Aorta (tissue), 5 donors: ENCODE measurements at places on chromosomes 1 and 21.

DNA sequence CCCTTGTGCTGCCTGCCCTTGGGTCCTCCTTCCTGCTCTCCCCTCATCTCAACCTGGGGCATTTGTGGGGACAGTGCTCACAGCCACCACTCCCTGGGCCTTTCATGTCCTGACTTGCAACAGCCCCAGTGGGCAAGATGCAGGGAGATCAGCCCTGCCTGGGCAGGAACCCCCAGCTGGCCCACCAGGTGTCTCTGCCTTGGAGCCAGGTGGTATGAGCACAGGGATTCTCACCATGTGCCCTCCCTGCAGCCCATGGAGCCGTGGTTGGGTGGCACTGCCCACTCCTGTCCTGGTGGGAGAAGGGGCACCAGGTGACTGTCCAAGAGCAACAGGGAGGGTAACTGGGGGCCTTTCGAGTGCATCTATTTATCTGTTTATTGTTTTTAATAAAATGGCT is 100.4 kb downstream of the AJAP1 start:
- DNase-seq, result no peak

- DNase-seq, result peak; percentile 78
These were observed 92.1 kb downstream of the NIBAN1 start for GRCh38 chr1:184881941-184882913.

GRCh38 chr1:29488794-29489311 is 252.5 kb downstream of the PTPRU start:
- DNase-seq, result no peak

- no peak for DNase-seq
These were observed 35.7 kb downstream of the CTNNBIP1 start for GRCh38 chr1:9874412-9874811.

GRCh38 chr1:115791816-115792215 is 23.3 kb upstream of the CASQ2 start:
- no peak for DNase-seq

GRCh38 chr1:10475510-10475909 is 760 bp downstream of the PEX14 start:
- DNase-seq, result no peak

DNA sequence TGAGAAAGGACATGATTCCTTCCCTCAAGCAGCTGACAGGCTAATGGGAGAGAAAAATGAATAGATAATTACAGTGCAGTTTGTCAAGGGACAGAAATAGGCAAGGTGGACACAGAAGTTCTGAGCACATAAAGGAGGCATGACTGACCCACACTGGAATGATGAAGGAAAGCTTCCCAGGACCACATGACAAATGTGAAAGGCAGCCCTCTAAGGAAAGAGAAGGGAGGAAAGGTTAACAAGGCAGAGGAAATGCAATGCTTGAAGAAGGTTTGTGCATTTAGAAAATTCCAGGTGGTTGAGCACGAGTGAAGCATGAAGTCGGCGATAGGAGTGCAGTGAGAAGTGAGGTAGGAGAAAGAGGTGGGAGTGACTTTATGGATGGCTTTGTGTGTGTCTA is 37.4 kb downstream of the LAMC2 start:
- DNase-seq, result no peak

- no peak for DNase-seq
These were observed 124.1 kb upstream of the PAPPA2 start for GRCh38 chr1:176338877-176339276.

- DNase-seq, result no peak
These were observed 29.6 kb upstream of the CCN1 start for GRCh38 chr1:85550784-85551516.

DNA sequence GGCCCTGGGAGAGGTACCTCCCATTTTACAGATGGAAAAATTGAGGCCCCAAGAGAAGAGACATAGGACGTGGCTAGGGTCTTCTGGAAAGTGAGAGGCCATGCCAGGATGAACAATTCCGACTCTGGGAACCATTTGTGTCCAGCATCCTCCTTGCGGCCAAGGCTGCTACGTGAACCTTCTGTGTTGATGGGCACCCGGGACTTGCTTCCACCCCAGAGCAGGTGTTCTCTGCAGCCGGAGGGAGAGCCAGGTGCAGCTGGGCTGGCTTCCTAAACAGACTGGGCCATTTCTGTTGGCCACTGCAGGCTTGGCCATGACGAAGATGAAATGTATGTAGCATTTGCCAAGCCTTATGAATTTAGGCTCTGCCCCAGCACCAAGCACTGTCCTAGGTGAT is 118.9 kb downstream of the PRDM2 start:
- no peak for DNase-seq

DNA sequence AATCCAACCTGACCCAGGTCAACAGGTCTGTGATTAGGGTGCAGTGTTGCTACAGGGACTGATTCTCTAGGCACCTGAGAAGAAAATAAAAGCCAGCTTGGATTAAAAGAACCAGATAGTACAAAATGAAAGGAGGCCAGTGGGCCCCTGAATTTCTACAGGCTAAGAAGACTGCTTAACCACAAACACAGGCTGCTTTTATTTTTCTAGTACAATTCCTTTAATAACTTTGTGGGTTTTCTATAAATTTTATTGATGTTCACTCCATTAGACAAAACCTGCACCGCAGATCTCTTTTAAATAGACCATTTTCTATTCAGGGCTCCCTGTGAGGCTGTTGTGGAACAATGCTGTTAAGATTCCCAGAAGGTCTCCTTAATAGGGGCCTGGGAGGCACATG is 9.7 kb upstream of the PRMT2 start:
- DNase-seq, result no peak

GRCh38 chr1:90210633-90211491 is 216.0 kb downstream of the ZNF326 start:
- DNase-seq, result no peak

DNA sequence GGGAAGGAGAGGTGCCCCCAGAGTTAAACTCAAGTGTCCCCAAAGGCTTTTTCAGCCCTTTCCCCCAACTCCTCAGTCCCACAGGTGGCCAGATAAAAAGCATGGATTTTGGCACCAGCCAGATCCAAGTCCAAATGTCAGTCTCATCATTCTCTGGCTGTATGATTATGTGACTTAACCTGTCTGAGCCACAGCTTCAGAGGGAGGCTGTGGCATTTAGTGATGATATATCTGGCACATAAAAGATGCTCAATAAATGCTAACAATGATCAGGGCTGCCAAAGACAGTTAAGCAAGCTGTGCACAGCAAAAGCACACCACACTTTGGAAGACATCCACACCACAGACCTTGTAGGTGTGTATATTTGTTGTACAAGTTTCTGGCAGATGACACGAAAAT is 5.6 kb upstream of the PADI3 start:
- no peak for DNase-seq

- no peak for DNase-seq
These were observed 219.0 kb upstream of the HOOK1 start for GRCh38 chr1:59595774-59596173.

DNA sequence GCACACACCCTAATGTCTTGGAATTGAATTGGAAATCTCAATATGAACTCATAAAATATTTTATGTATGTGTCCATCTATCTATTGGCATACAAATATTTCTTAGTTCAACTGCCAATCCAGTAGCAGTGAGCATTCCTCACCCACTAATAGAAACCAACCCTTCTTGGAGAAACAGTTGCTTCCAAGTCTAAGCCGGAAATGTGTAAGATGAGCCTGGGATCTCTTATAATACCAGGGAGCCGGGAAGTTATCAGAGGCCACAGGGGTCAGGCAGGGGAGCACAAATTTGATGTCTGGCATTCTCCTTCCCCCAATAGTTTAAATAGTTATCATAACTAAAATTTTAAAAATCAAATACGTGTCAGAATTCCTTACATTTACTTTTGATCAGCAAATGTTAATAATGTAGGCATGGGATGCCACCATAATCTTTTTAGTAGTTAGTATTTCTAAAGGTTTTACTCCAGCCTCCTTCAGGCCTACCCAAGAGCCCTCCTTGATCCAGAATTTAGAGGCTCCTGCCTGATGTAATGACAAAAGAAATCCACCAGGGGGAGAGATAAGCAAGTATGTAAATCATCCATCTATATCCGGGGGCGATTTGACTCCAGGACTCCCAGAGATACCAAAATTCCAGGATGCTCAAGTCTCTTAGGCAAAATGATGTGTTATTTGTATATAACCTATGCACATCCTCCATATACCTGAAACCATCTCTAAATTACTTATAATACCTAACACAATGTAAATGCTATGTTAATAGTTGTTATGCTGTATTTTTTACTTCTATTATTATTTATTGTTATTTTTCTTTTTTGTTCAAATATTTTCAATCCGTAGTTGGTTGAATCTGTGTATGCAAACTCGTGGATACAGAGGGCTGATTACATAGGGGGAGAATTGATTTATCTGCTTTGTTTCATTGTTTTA is 218.7 kb upstream of the COA6 start:
- no peak for DNase-seq

- no peak for DNase-seq
These were observed 289.3 kb downstream of the TTLL7 start for GRCh38 chr1:83709662-83710061.

DNA sequence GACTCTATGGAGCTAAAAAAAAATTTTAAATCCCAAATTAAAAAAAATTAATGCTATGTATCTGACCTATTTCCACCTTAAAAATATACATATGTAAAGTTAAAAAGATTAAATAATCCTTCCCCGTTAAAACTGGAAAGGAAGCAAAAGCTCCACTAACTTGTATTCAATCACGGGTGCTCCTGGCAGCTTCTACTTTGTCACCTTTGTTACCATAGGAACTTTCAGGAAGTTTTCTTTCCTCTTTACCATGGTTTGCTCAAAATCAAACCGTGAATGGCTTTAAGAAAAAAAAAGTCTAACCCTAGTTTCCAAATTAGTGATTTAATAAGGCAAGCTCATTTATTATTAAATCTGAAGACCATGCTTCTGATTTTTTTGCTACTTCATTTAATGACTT is 3.5 kb downstream of the GPATCH2 start:
- DNase-seq, result no peak

- no peak for DNase-seq
These were observed 10.1 kb downstream of the TADA1 start for GRCh38 chr1:166865926-166866325.

- no peak for DNase-seq
These were observed 61.7 kb upstream of the PUM1 start for GRCh38 chr1:31127266-31127665.

GRCh38 chr1:3965693-3966092 is 65.6 kb upstream of the C1orf174 start:
- DNase-seq, result no peak

DNA sequence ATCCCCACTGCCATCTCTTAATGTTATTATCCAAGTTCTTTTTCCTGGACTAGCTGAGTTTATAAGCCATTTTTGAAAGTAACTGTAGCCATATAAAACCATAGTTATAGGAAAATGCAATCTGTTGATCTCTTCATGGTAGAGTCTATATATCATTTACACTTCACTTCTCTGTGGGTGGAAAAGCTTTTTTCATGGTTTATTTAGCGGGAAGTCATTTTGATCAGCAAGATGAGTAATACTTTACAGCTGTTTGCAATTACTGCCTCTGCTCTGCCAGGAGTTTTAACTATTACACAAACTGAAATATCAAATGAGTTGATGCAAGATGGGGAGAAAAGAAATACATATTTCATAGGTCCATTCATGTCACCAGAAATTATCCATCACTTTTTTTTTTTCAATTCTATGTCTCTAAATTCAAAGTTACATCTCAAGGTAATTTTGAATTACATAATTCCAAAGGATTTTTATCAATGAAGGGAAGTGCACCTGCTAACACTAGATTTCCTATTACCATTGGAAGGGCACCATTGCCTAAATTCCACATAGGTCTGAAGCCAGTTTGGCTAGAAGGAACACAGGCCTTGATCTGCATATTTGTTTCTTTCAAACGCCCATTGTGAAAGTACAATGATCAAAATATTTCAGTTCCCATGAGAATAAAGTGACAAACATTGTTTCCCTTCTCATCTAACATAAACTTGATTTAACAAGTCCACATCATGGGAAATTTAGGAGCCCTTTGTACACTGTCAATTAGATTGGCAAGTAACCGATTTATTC is 296.7 kb downstream of the ZNF326 start:
- DNase-seq, result no peak

GRCh38 chr1:78184460-78185072 is 138.8 kb downstream of the GIPC2 start:
- no peak for DNase-seq

- no peak for DNase-seq
These were observed 44.3 kb downstream of the GPATCH2 start for GRCh38 chr1:217586586-217586985.

- peak; percentile 62 for DNase-seq
These were observed 23.6 kb upstream of the KIRREL1 start for GRCh38 chr1:157969697-157970485.

GRCh38 chr1:6923955-6924881 is 139.0 kb downstream of the CAMTA1 start:
- DNase-seq, result no peak

DNA sequence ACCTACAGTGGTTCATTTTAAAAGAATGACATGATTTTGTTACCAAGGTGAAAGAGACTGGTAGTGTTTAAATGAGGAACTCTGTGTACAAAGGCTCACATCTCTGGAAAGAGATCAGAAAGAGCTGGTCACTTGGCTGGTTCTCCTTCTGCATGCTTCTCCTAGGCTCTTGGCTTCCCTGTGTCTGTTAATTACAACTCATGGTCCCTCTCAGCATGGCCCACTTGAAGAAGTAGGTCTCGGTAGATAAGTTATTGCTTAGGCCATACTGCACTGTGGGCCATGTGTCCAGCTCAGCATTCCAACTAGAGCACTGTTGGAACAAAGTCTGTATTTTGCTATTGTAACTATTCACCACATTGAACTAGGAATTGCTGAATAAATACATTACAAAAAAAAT is 91.1 kb downstream of the KIAA0319L start:
- DNase-seq, result no peak

GRCh38 chr1:26723013-26723991 is 27.5 kb downstream of the ARID1A start:
- DNase-seq, result peak; percentile 89

- DNase-seq, result no peak
These were observed 49.3 kb downstream of the GNB1 start for GRCh38 chr1:1841575-1841995.

DNA sequence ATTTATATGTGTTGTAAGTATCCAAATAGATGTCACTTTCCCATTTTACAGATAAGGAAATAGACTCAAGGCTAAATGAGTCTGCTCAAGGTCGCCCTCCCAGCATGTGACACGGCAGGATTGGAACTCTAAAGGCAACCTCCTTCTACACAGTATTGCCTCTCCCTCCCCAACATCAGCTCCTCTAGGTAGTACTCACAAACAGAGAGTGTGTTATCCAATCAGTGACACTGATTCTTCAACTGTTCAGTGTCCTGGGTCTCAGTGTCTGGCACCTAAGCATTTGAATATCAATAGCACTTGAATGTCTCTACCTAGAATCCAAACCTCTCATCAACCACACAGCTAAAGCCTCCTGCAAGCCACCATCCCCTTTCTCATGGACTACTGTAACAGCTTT is 87.1 kb downstream of the DAB1 start:
- no peak for DNase-seq

- peak; percentile 24 for DNase-seq
These were observed 244.7 kb downstream of the PTPRU start for GRCh38 chr1:29481031-29481430.

- peak; percentile 84 for DNase-seq
These were observed 83.6 kb upstream of the SLC25A33 start for GRCh38 chr1:9455487-9456234.
